ENCODE measurements at places on chromosomes 1 and 21.

DNA sequence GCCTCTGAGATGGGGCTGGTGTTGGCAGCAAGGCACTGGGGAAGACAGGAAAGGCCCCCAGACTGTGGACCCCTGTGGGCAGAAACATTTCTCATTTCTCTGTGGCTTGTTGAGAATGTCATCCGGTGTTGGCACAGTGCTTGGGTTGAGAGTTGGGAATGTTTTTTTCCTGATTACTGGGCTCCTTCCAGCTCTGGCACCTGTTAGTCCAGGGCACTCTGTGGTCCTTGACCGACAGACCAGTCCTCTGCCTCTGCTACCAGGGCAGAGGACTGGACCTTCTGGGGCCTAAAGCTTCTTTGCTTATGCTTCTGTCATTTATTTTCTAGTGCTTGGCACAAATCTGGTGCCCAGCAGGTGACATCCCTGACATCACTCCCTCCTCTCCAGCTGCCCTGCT lies 4.8 kb upstream of the SPRR5 start:
- DNase-seq, result no peak

DNA sequence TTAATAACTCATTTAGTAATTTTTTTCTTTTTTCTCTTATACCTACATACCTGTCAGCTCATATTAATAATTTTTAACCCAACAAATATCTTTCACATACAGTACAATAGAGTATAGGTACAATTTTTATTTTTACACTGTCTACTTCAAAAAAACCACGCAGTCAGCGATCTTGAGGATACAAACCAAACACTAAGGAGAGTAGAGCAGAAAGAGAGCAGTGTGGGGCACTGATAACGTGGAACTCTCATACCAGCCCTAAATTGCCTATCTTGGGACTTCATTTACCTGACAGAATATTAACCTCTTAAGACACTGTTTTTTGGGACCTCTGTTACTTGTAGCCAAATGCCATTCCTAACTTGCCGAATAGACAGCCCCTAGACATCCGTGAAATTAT lies 5.5 kb downstream of the TRMT1L start:
- DNase-seq, result no peak

DNA sequence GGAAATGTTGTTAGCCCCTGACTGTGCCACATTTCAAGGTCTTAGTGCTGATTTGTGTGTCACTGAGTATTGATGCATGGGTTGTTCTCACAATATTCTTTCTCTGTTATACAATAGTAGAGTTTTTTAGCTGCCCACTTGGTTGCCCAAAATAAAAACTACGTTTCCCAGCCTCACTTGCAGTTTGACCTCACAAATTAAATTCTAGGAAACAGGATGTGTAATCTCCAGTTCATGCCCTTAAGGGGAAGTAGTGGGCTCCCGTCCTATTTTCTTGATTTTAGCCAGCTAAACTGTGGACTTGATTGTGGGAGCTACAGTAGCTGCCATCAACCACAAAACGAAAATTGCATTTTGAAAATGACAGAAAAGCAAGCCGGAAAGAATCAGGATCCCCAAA lies 27.3 kb upstream of the LAMC1 start:
- no peak for DNase-seq

GRCh38 chr1:154869351-154870114 lies 548 bp downstream of the KCNN3 start:
- DNase-seq, result no peak

DNA sequence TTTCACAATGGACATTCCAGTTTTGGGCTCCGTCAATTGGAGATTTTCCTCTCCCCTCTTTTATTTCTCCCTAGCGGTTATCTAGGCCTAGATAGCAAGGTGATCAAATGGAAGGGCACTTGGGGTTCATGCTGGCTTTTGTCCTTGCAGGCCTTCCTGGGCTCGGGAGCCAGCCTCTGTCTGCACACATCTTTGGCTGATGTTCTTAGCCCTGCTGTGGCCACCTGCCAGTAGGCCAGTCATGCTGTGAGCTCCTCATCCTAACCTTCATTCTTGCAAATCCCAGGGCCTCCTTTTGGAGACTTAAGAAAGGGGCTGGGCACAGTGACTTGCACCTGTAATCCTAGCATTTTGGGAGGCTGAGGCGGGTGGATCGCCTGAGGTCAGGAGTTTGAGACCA lies 13.5 kb downstream of the TIE1 start:
- no peak for DNase-seq

DNA sequence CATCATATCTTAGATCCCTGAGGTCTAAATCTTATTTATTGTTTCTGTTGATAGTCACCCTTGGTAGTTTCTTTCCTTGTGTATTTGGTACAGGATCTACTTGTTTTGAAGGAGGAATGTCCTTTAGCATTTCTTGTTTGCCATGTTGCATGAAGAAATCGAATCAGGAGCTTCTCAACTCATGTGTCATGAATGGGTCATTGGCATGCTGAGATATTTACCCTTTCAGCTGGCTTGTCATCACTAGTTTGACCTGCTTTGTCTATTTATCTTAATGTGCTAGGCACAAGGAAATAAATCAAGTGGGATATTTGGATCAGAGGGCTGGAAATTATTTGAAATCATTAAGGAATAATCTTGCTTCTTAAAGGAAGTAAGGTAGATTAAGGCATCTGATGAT lies 23.8 kb downstream of the THEM4 start:
- DNase-seq, result no peak

DNA sequence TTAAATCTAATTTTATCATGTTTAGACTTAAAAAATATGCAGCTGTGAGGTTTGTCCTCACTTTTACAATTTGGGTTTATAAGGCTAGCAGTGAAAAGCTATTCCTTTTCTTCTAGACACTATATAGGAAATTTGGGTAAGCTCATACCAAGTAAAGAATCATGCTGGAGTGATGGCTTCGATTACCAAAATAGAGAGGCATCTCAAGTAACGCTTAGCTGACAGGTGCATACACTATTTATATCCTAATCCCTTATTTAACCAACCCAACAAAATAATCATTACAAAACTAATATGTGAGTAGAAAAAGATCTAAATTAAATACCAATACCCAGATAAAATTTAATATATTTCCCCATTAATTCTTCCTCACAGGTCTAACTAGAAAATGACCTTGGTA lies 193.2 kb downstream of the LHX8 start:
- DNase-seq, result no peak

DNA sequence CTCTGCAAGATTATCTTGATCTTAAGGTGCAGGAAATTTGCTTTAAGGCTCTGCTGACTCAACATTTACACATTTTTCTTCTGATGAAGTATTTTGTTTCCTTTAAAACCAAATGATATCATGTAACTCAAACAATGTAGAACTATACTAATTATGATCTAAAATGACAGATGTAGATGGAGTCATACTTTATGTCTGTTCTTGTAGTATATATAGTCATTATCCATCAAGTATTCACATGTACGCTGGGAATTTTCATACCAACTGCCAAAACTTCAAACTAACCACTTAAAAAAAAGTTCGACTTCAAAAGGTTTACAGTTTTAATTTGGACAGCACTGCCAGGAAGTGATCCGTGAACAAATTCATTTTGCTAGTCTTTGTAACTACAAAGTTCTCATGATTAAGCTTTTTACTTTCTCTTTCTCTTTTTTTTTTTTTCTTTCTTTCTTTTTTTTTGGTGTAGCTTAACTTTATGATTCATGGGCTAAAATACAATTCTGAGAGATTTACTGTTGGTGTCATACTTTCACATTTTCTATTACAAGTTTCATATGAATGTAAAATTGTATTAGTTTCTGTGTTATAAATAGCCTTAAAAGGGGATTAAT lies 509.0 kb upstream of the CXADR start:
- no peak for DNase-seq

DNA sequence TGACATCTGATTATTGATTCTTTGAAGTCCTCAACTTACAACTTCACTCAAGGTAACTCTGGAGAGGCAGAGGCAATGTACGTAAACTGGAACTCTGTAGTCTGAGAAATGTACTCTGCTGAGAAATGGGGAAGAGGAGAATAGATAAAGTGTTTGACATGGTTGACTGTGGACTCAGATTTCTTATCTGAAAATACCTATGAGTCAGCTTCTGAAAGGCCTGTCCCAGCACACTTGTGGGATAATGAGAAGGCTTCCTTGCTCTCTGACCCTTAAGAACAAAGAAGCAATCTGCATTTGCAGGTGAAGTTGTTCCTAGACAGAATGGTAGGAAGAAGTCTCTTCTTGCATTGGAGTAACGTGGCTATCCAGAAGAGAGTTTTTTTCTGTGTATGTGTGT lies 1573.5 kb downstream of the BRINP3 start:
- DNase-seq, result no peak

DNA sequence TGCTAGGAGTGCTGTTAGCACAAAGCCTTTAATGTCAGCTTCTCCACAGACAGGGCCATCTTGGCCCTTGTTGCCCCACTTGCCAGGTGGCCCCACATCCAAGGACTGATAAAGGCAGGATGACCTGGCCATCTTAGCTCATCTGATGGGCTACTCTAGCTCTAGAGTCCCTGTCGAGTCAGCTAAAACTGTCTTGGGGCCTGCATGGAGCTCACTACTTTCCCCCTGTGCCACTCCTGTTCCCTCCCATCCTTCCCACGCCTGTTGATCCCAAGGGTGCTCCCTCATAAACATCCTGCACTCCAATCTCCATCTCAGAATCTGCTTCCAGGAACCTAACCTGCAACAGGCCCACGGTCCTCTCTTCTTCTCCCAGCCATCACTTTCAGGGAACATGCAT lies 652 bp upstream of the GPX7 start:
- DNase-seq, result peak; percentile 19

DNA sequence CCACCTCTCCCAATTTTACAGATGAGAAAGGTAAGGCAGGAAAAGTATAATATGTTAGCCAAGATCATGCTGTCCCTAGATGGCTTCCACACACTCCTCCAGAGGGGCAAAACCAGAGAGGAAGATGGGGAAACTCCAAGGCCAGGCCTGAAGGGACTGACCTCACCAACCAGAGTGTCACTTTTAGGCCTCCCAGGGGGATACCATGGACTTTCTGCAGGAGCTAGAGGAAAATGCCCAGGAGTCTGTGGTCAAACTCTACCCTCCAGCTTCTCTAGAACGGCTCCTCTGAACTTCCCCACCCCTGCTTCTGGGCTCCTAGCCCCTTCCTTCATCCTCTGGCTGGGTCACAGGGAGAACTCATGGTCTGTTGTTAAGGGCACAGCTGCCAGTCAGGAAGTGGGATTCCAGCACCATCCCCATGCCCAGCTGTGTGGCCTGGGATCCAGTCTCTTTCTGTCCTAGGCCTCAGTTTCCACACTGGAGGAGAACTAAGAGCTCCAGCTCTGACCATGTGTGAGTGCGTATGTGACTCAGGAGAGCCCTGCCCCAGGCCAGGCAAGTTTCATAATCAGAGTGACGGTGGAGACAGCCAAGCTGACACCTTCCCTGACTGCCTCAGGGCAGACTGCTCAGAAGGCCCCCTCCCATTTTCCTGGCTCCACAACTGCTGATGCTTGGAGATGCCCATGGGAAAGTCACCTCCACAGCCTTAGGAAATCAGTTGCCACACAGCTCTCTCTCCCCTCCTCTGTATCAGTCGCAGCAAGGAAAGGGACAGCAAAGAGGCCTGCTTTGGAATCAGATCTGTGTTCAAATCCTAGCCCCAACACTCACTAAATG lies 1.9 kb downstream of the IGSF8 start:
- no peak for DNase-seq

DNA sequence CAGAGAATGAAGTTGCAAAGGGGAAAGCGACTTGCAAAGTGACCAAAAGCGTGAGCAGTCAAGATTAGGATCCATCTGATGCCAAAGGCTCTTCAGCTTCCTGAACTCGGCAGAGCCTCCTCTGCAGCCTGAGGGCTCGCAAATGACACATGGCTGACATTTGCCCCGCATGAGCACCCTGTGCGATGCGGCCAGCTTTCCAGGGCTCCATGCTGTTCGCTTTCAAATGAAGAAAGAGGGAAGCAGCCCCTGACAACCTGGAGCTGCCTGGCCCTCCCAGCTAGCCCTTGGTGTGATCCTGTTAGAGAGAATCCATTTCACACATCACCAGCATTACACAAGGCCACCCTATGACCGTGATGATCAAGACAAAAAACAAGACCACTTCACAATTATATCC lies 20.2 kb upstream of the FAM131C start:
- DNase-seq, result no peak

DNA sequence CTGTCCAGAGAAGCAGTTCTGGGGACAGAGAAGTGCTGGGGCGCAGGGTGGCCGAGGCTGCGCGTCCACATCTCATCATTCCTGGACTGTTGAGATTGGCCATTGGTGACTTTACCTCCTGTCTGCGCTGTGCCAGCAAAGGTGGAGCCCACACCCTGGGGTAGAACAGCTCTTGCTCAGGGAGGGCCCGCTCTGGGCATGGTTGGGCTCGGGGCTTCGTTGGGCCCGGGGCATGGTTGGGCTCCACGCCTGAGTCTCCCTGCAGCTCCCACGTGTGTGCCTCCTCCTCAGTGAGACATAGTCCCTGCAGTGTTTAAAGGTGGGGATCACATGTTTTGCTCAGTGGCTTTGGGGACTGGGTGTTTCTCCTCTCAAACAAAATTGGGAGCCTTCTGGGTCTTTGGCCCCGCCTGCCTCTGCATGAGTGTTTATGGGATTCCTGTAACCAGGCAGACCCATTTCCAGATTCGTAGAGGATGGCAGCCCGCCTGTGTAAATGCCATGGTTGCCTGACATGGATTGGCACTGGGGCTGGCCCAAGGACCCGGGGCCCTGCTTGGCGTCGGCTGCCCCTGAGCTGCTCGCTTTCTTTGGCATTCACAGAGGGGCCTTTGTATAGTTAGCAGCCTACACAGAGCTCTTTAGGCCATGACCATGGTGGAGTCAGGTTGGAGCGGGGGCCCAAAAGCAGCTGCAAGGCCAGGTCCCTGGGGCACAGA lies 104.6 kb downstream of the TLR5 start:
- DNase-seq, result no peak

GRCh38 chr1:8182034-8182761 lies 135.7 kb upstream of the SLC45A1 start:
- no peak for DNase-seq

GRCh38 chr1:26290122-26290881 lies 10.4 kb downstream of the SH3BGRL3 start:
- DNase-seq, result no peak

DNA sequence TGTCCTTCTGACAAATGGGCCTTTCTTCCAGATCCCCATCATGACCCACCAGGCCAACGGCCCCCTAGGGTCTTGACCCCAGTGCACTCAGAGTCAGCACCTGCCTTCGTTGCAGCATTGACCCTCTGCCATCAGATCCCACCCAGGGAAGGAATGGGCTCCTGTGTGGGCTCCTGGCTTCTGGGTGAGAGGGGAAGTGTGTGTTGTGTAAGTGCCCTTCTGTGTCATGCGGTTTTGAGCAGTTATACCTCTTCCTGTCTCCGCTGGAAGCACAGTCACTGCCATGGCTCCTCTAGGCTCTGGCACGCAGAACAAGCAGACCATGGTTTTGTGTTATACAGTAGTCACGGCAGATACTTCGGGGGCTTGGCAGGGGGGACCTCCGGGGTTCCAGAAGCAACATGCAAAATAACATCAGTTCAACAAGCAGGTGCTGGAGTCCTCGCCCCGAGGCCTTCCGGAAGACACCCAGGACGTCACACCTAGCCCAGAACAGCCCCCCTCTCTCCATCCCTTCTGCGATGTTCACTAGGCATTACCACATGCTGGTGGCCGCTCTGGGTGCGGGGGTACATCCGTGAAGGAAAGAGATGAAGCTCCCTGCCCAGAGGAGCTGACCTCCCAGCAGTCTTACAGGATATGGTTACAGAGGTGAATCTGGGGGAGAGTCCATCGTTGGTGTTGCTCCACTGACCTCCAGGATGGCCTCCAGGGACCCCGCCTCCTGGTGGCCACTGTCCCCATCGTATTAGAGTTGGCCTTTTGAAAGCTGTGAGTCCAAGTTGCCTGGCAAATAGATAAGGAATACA lies 17.4 kb upstream of the KCNAB2 start:
- peak; percentile 57 for DNase-seq

All from activated T-cell treated with anti-CD3 and anti-CD28 coated beads, Interleukin-2, amount 50 U/mL, for 1 hour (primary cell).